NCI-H1436 (cell line): ENCODE measurements at places on chromosomes 7 and 10.

GRCh38 chr10:19825700-19826099 is 9.5 kb downstream of the PLXDC2 start:
- no peak for DNase-seq

- no peak for DNase-seq
Observed at GRCh38 chr7:12719981-12720865, 32.8 kb downstream of the ARL4A start.

DNA sequence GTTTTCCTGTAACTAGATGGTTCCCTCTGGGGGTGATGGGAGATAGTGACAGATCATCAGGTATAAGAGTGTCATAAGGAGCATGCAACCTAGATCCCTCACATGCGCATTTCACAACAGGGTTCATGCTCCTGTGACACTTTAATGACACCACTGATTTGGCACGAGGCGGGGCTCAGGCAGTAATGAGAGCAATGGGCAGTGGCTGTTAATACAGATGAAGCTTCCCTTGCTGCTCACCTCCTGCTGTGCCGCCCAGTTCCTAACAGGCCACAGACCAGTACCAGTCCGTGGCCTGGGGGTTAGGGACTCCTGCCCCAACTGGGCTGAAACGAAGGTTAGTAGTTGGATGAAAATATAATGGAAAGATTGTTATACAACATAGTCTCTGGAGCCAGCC is 201.6 kb upstream of the LRRN3 start:
- DNase-seq, result no peak

GRCh38 chr7:1489336-1489735 is 14.9 kb downstream of the INTS1 start:
- DNase-seq, result no peak

GRCh38 chr10:61181832-61182231 is 237.8 kb upstream of the RHOBTB1 start:
- DNase-seq, result no peak

DNA sequence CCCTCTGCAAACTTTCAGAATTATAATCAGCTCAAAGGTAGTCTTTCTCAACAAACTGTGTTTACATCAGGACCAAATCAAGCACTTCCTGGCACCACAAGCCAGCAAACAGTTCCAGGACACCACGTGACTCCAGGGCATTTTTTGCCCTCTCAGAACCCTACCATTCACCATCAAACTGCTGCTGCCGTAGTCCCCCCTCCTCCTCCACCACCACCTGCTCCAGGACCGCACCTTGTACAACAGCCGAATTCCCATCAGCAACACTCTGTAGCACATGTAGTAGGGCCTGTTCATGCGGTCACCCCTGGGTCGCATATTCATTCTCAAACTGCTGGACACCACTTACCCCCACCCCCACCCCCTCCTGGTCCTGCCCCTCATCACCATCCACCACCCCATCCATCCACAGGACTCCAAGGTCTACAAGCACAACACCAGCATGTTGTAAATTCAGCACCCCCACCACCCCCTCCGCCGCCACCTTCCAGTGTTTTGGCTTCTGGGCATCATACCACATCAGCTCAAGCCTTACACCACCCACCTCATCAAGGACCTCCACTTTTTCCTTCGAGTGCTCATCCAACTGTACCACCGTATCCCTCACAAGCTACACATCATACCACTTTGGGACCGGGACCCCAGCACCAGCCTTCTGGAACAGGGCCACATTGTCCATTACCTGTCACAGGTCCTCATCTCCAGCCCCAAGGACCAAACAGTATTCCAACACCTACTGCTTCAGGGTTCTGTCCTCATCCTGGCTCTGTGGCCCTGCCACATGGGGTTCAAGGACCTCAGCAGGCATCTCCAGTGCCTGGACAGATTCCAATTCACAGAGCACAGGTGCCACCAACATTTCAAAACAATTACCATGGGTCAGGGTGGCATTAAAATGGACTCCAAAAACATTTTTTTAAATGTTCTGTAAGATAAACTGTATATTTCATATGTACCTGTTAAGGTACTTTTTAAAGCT is 98.7 kb downstream of the KMT2E start:
- DNase-seq, result no peak

DNA sequence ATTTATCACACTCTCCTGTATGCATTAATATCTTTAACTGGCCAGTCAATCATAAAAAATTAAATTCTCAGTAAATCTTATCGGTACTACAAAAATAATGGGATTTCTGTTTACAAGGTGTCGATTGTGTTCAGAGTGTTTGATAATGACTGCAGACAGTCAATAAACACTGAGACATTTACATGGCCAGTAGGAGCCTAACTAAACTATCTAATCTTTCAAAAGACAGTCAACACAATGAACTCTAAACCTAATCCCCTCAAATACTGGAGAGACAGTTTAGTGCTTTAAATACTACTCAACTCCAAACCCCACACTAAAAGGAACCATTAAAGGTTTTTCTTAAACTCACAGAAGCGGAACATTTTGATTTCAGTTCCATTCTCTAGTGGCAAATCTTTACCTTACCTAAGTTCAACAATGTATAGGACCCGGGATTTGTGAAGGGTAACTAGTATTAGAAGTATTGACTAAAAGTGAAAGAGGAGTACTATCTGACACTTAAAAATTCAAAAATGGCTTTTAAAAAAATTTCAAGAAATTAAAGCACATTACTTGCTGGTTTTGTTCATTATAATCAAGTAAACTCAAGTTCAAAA is 37.3 kb upstream of the EXOC6 start:
- no peak for DNase-seq

- DNase-seq, result no peak
Observed at GRCh38 chr7:21946222-21946709, 567 bp upstream of the CDCA7L start.

- no peak for DNase-seq
Observed at GRCh38 chr10:80373502-80373901, 16.9 kb downstream of the DYDC2 start.

GRCh38 chr10:22466763-22467334 is 121.6 kb downstream of the SPAG6 start:
- no peak for DNase-seq

DNA sequence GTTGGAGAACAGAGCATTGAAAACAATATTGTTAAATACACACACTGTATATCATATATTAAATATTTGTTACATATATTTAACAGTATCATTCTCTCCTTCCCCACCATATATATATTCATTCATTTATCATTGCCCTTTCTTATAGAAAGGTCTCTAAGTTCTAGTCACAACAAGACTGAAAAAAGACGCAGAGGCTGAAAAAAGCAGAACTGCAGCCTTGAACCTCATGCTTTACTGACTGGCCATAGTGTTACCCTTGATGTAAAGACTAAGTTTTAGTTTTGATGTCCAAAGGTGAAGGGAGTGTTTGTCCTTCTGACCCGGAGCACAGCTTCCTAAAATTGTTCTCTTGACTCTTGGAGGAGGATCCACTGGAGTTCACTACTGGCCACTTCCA is 247.9 kb downstream of the PTEN start:
- DNase-seq, result no peak

DNA sequence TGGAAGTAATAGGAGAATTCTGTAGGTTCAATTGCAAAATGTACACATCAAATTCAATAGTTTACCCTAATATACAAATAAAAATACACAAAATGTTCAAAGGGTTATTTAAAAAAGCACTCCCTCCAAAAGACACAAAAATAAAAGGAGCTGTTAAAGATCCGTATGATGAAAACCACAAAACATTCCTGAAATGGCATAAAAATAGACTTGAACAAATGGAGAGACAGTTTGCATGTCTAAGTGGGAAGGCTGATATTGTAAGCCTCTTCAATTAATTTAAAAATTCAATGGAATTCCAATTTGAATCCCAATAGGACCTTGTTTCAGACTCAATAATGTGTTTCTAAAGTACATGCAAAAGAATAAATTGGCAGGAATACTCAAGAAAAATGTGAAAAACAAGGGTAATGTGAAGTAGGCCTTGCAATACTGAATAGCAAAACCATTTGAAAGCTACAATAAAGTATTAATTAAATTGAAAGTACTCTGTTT is 38.0 kb upstream of the INSYN2A start:
- DNase-seq, result no peak

DNA sequence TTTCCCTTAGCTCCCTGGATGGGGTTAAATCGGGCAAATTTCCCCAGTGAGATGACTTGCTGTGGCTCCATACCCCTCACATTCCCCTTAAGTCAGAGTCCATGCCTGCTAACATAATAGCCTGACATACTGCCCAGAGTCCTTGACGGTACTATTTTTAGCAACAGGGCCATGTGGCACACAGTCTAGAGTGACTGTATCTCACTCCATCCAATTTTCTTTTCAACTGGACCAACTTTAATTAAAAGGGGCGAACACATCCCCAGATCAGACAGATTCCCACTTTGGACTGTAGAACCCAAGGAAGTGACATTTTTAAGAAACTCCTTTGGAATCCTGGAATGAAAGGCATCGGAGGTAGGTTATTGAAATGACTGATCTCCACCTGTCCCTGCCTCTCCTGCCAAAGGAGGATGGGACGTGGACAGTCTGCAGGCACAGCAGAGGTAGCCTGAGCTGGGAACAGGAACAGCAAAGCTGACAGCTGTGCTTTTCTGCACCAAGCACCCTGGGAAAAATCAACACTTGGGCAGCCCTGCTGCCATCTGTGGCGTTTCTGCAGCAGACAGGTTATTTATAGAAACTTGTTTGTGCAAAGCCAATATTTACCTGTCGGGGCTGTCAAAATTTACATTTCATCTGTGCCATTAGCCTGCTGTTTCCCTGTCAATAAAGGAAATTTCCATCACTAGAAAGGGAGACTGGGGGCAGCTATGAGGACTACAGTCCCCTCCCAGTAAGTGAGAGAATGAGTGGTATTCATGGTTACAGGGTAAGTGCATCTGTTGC is 221.5 kb upstream of the AOAH start:
- peak; percentile 13 for DNase-seq

GRCh38 chr10:93601146-93601773 is at the start of gene RBP4:
RBP4 (minus strand) TSS chr10:93601235; CDS start chr10:93601028, 207 bp downstream.
- DNase-seq, result no peak

- no peak for DNase-seq
Observed at GRCh38 chr10:29150010-29150409, 138.9 kb upstream of the LYZL1 start.

DNA sequence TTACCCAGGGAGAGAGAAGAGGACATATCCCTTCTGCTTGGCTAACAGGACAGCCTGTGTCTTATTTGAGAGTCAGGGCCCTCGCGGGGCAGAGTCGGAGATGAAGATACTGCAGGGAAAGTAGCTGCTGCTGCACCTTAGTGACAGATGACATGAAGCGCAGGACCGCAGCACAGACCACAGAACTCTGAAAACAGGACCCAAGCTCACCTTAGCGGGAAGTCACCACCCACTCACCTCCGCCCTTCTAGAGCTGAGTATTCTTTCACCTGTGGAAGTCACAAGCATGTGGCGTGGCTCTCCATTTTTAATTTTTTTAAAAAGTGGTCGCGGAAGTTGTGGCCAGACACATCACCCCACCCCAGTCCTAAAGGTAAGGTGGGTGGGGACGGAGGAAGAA is 191.4 kb downstream of the FAM107B start:
- no peak for DNase-seq

DNA sequence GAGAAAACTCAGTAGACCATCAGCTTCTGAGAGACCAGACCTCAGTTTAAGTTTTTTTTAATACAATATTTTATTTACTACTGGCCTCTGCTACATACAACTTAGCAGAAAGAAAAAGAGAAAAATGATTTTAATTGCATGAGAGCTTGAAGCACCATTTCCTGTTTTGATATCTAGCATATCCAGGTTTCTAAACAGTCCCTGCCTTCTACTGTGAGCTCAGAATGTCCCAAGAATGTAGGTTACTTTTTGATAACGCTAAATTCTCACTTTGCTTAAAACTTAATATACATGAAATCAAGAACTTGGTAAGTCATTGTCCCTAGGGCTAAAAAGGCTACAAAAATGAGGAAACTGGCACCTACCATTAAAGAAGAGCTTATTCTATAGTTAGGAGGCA is 7.0 kb downstream of the TMEM243 start:
- no peak for DNase-seq

- no peak for DNase-seq
Observed at GRCh38 chr10:77071001-77071511, 566.6 kb downstream of the KCNMA1 start.

- no peak for DNase-seq
Observed at GRCh38 chr7:33790746-33791145, 114.6 kb upstream of the BMPER start.

DNA sequence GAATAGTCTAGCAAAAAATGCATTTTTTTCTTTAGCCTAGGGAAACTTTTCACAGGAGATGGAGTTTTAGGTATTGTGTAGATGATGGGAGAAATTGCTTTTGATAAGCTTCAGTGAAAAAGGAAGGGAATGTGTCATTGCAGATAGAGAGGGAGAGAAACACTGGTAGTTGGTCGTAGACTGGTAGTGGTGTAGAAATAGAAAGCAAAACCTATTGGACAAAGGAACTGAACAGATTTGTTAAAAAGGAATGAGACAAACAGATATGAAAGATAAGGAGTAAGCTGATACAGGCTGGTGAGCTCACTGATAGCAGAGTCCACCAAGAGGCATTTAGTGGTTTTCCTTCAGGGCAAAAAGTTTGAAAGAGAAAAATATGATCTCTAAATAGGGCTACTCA is 94.3 kb downstream of the ZEB1 start:
- no peak for DNase-seq

- DNase-seq, result peak; percentile 14
Observed at GRCh38 chr7:106793015-106793975, 71.8 kb upstream of the PIK3CG start.
